Stimulated activated CD4-positive, alpha-beta T cell treated with anti-CD3 and anti-CD28 coated beads, Interleukin-15, amount 100 ng/mL, for 1 hour (primary cell): ENCODE measurements at places on chromosomes 7 and 10.

- DNase-seq = no peak
Measured at GRCh38 chr7:130430841-130431666, 9.8 kb downstream of the CEP41 start.

- DNase-seq = no peak
Measured at GRCh38 chr7:18890134-18890533, 227.3 kb downstream of the TWIST1 start.

DNA sequence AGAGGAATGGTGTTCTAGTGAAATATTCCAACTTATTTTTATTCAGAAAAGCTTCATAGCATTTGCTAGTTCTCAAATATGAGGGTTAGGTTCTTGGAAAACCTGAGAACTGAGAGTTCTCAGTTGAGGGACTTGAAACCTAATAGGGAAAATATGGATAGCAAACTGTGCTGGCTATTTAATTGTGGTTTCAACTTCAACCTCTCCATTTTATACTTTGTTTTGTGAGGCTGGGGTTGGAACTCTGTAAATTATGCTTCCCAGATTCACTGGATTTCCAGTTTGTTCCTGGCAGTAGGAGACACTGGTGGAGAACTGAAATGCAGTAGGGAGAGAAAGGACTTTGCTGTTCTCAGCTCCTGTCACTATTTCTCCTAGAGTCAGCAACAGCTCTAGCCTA lies 52.7 kb downstream of the CDK14 start:
- DNase-seq = no peak

- DNase-seq = no peak
Measured at GRCh38 chr7:135392701-135393100, 117.2 kb downstream of the CNOT4 start.

DNA sequence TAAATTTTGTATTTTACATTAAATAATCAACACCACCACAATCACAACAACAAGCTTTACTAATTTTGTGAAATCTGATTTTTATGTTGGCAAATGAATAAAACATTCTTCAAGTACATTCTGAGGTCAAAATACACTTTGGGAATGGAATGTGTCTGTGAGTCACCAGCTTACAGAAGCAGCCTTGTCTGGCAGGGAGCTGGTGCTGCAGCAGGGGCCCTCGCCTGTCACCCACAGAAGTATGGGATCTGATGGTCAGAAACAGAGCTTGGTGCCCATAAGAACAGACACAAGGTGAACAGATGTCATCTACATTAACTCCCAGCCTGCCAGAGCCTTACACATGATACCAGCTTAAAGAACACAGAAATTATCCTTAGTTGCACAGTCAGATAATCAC lies 496.9 kb downstream of the CCSER2 start:
- no peak for DNase-seq

- DNase-seq = no peak
Measured at GRCh38 chr7:157432541-157432956, 95.7 kb downstream of the DNAJB6 start.

DNA sequence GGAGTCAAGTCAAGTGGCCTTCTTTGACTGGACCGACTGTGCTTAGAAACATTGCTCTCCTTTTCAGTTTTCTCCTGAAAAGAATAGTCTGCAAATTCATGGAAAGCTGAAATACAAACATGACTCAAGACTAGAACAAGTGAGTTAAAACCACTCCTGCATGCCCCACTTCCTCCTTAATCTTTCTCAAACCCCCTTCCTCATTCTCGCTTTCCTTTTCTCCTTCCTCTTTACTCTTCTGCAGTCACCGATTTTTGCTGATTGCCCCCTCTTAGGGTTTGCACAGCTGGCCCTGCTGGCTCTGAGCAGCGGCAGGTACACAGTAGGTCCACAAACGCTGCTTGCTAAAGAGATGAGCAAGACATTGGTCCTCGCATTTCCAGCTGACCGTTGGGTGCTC lies 34.8 kb upstream of the MKI67 start:
- DNase-seq = no peak

DNA sequence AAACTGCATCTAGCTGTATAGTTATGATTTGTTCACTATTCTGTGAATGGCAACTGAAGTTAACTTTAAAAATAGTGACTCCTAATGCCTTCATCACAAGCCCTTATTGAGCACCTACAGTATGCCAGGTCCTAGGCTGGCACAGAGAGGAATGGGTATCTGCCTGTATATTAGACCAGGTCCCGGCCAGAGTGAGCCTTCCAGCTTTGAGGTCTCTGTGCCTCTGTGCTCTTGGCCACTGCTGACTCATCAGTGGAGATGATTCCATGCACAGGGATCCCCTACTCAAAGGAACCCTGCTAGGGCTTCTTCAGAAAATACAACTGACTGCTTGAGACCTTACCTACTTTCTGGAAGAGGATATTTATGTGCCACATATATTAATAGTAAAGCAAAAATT lies 118.4 kb downstream of the GFRA1 start:
- DNase-seq = no peak

DNA sequence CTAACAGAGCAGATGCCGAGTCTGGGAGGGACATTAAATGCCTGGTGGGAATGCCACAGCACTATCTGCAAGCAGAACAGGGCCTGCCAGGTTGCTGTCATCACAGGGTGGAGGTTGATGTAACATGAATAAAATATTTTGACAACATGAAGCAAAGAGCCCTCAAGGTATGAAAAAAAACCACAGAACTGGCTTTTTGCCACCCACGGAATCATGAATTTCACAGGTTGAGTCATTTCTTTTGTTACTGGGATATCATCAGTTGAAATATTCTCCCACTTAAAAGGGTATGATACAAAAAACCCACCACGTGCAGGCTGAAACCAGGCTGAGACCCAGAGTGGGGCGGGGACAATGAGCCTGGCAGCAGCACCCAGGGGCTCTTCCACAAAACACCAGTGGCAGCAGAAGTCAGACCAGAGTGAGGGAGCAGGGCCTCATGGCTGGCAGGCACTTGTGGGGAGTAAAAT lies 220.1 kb downstream of the TNS3 start:
- no peak for DNase-seq

DNA sequence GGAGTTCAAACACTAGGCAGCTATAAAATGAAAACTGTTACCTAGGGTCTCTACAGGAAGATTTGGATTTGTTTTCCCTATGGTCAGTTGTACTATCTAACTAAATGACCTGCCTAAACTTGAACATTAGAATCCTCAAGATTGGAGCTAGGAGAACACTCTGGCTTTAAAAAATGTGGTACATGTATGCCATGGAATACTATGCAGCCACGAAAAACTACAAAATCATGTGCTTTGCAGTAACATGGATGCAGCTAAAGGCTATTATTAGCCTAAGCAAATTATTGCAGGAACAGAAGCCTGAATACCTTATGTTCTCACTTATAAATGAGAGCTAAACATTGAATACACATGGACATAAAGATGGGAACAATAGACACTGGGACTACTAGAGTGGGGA lies 87.1 kb upstream of the MAGI2 start:
- no peak for DNase-seq

GRCh38 chr7:106774768-106775551 lies 90.1 kb upstream of the PIK3CG start:
- no peak for DNase-seq

- no peak for DNase-seq
Measured at GRCh38 chr10:132698761-132699391, 87.1 kb downstream of the NKX6-2 start.

- DNase-seq = no peak
Measured at GRCh38 chr10:86291616-86292340, 74.8 kb downstream of the GRID1 start.

- DNase-seq = no peak
Measured at GRCh38 chr10:77297393-77297739, 340.2 kb downstream of the KCNMA1 start.

DNA sequence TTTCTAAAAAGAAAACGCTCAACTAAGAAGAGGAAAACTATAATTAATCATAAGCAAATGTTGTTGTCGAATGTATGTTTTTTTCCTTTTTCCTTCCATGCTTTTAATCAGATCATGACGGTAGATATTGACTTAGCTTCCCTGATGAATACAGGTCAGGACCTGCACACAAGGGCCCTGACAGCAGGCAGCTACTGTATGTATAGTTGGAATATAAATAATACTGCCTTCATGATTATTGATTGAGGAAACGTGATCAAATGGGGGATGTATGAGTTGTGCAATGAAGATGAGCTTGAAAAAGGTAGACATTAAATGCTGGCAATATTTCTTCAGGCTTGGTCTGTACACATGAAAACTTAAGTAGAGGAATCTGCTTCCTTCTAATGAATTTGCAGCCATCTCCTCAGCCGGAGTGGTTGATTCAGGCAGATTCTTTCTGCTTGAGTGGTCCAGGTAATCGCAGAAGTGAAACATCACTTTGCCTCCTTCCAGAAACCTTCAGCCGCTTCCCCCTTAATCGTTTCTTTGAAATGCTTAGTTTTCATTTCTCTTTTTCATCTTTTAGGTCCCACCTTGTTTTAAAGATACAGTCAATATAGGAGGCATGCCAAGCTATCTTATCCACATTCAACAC lies 656.5 kb downstream of the SDK1 start:
- DNase-seq = no peak

DNA sequence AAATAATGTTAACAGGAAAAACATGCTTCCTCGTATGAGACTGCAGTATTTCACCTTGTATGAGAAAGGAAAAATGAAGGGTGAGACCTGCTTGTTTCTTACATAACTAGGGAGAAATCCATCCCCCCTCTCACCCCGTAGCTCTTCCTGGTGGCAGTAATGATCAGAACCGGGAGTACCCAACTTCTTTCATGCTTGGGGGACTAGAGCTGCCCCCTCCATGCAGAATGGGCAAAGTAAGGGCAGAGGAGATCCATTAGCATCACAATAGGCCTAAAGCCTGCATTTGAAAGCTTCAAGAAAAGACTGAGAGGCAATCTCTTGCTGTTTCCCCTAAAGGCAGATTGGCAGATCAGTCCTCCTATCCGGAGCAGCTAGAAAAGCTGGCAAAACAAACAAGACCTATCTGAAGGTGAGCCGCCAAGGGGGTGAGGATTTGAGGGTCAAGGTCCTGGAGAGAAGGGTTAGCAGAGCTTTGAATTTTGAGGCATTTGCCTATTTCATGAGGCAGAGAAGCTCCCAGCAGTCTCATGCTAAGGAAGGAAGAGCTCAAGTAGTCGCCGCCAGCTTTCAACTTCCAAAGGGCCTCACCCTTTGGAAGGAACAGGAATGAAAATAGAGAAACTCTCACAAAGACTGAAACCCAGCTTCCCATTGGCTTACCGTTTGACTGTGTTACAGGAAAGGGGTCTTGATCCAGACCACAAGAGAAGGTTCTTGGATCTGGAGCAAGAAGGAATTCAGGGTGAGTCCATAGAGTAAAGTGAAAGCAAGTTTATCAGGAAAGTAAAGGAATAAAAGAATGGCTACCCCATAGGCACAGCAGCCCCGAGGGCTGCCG lies 36.2 kb downstream of the BAG3 start:
- DNase-seq = no peak

- no peak for DNase-seq
Measured at GRCh38 chr10:58952747-58953466, 223.5 kb upstream of the PHYHIPL start.

DNA sequence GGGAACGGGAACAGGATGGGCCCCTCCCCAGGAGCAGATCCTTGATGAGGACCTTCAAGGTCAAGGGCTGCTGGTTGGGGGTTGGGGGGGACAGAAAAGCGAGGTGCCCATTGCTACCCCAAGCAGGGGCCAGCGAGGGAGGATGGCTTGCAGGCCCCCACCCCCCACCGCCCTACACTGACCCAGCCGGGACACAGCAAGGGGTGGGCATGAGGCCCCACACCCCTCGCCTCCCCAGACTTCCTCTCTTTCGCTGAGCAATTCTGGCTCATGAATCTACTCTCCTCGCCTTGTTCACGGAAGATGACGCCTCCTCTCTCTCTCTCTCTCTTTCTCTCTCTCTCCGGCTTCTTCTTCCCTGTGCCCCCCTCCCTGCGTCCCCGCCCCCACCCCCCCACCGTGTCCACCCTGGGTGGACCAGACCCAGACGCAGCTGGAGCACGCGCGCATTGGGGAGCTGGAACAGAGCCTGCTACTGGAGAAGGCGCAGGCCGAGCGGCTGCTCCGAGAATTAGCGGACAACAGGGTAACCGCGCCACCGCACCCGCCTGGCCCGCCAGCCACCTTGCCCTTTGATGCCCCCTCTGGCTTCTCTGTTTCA lies 81.1 kb upstream of the GTF2IRD1 start:
- DNase-seq = no peak

DNA sequence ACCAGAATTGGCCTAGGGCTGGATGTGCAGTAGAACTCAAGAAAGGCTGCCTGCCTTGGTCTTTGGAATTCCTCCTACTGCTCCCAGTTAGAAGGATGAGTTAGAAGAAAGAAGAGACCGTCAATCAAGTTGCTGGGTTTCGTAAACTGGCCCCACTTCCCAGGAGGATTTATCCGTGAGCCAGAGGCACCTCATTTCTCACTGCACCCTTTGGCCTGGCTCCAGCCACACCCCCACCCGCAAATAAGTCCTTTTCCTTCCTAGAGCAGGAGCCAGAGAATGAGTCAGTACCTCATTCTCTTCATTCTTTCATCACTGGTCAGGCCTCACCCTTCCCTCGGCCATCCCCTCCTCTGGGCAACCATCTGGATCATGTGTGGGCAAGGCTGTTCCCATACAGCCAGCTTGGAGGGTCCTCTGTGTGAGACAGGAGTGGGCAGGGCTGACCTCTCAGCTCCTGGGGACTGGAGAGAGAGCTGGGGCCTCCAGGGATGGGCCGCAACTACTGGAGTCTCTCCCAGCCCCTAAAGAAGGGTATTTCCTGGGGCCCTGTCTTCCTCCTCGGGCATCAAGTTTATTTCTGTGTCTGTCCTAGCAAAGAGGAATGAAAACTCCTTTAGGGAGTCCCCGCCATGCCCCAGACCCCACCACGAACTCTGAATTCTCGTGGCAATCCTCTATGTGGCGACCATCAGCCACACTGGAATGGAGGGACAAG lies 87.2 kb upstream of the DUSP5 start:
- no peak for DNase-seq

DNA sequence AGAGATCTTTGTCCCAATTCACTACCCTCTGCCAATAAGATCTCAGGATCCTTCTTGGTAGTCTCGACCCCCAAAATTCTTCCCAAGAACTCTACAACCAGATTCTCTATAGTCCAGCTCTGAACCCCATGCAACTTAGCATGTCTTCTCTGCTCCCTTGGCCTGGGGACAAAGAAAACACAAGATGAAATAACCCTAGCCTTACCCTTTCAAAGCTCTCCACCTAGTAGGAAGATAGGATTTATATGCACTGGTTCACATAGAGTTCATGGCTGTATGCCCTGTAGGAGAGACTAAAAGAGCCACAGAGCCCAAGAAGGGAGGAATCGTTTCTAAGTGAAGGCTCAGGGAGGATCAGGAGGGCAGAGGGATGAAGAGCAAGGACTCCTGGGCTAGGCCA lies 96.1 kb downstream of the PPP1R3C start:
- DNase-seq = no peak

- DNase-seq = no peak
Measured at GRCh38 chr7:95104739-95105138, 197.3 kb downstream of the PPP1R9A start.

- DNase-seq = no peak
Measured at GRCh38 chr10:5945190-5945509, 32.2 kb downstream of the IL15RA start.

- DNase-seq = no peak
Measured at GRCh38 chr7:73809467-73809951, 21.3 kb upstream of the CLDN4 start.

GRCh38 chr10:95394161-95394880 lies 103.5 kb upstream of the PDLIM1 start:
- DNase-seq = no peak
